ENCODE measurements at places on chromosomes 16 and 17.

GRCh38 chr17:45061606-45062205 lies 589 bp downstream of the NMT1 start:
- no peak for DNase-seq

GRCh38 chr16:22327446-22327775 lies 30.2 kb downstream of the POLR3E start:
- DNase-seq, result no peak

DNA sequence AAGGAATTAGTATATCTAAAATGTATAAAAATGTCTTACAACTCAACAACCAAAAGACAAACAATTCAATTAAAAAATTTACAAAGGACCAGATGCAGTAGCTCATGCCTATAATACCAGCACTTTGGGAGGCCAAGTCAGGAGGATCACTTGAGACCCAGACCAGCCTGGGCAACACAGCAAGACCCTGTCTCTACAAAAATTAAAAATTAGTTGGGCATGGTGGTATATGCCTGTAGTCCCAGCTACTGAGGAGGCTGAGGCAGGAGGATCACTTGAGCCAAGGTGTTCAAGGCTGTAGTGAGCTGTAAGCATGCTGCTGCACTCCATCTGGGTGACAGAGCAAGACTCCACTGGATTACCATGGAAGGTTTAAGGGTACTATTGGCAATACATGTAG lies 33.8 kb downstream of the ZNRF1 start:
- no peak for DNase-seq

GRCh38 chr17:18860161-18860972 lies 2.4 kb downstream of the PRPSAP2 start:
- no peak for DNase-seq

DNA sequence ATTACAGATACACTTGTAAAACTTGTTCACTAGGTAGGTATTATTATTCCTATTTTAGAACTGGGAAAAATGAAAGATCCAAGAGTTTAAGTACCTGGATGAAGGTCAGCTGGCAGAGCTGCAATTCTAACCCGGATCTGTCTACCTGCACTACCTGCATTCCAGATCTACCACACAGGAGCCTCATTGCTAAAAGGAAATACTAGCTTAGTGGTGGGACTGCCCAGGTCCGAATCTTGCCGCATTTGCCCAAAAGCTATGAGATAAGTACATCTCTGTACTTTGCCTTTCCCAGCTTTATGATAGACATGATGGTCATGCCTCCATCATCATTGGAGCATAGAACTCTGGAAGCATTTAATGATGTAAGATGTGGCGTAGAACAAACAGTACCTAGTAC lies 36.8 kb upstream of the TEKT3 start:
- no peak for DNase-seq

DNA sequence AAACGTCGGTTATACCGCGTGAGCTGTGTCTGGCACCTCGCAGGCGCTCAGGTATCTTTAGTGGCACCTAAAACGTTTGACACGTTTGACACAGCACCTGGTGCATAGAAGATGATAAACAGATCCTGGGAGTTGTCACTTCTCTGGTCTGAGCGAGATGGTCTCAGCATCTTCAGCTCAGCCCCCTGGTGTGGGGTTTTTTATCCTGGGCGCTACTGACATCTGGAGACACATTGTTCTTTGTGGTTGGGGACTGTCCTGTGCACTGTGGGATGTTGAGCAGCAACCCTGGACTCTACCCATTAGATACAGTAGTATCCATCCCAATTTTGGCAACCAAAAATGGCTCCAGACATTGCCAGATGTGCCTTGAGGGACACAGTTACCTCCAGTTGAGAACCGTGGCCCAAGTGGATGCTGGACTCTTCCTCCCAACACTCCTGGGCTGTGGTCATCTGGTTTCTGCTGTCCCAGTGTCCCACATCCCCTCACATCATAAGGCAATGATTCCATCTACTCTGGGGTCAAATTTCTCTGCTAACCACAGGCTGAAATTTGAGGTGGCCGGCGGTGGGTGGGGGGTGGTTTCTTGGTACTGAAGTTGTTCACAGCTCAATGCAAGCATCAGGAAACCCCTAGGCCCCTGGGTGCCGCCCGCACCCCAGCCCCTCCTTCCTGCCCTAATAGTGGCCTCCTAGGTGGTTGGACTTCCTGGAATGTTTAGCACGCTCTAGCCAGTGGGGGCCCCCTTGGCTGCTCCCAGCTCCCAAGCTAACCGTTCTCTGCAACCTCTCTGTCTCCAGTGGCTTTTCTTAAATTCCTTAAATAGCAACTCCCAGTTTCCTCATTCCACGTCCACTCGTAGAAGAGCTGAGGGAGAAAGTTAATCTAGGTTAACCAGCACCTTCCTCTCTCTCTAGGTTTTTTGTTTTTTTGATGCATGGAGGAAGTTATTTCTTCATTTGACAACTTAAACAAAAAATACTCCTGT lies 124.8 kb downstream of the ABCC1 start:
- DNase-seq, result no peak

- no peak for DNase-seq
Observed at GRCh38 chr17:47733674-47734410, 806 bp downstream of the TBX21 start.

GRCh38 chr16:67969254-67970039 lies 1.0 kb upstream of the SLC12A4 start:
- DNase-seq, result no peak
